ENCODE measurements at places on chromosomes 2 and 18.
A peak's percentile ranks its signal among the peaks of the same experiment; 100 is the strongest.

- no peak for DNase-seq
Measured at GRCh38 chr18:21163647-21164547, 52.3 kb upstream of the ROCK1 start.

GRCh38 chr2:71882949-71883472 lies 264.7 kb downstream of the CYP26B1 start:
- peak; percentile 59 for DNase-seq

DNA sequence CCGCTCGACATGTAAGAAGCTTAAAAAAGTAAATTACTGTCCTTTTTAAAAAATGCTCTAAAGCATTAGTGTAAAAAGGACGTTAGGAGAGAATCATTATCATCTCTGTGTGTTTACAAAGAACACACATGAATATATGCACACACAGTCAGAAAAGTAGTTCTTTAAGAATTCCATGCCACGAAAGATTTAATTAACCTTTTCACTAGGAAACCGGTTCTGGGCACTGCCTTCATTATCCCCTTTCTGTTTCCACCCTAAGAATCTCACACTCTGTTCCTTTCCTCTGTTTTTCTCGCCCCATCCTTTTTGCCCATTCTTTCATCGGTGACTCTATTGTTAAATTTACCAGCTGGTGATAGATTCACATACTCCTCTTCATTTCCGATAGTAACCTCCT lies 338.6 kb downstream of the DCC start:
- no peak for DNase-seq

- DNase-seq: no peak
Measured at GRCh38 chr2:21318263-21318662, 194.5 kb downstream of the TDRD15 start.

DNA sequence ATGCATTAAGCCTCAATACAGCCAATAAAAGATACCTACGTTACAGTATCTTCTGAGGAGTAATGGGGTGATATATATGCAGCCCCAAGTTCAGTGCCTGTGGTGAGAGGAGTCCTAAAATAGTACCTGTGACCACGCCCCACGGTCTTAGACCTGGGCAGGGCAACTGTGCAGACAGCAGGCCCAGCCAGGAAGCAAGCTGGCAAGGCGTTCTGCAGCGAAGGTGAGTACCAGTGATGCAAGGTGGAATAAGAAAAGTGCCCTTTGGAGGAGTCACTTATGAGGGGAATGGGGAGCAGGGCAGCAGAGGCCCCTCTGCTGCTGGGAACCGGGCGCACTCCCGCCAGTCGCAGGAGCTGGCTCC lies 12.7 kb upstream of the MAP3K2 start:
- DNase-seq: no peak

DNA sequence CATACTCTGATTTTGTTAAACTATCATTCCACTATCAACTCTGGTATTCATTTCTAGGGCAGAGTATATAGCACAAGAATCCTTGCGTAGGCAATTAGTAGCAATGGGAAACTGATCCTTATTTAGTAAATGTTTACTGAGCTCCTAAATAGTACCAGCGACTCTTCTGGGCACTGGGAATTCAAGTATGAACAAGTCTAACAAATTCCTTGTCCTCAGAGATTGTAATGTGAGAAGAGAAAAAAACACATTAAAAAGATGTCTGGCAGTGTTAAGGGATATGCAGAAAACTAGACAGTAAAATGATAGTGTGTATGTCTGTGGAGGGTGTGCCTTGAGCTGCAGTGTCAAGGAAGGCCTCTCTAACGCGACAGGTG lies 721 bp downstream of the METTL5 start:
- no peak for DNase-seq

DNA sequence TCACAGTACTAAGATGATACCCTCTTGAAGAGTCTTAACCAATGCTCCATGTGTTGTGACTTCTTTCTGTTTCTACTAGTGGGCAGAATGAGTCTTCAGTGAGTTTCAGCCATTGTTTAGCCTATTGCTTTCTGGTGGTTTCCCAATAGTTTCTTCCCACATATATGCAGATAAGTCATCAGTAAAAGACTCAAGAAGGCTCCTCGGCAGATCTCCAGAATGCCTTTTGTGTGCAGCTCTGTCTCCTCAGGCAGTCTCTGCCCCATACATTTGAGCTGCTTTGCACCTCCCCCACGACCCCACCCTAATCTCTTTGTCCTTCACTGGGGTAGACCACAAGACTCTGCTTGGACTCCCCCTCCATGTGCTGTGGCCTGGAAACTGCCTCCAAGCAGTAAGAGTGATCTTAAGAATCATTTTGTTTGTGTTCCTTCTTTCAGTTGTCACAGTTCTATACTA lies 71.6 kb upstream of the CHRNA1 start:
- no peak for DNase-seq

DNA sequence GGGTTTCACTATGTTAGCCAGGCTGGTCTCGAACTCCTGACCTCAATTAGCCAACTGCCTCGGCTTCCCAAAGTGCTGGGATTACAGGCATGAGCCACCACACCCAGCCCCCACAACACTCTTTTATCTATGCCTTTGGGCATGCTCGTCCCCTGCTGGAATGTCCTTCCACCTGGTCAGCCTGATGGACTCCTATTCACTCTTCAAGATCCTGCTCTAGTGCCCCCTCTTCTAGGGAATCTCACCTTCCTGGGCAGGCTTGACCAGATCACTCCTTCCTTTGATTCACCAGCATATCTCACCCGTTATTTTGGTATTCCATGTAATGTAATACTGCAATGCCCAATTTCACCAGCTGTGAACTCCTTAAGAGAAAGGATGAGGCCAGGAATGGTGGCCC lies 13.9 kb upstream of the SLC66A3 start:
- no peak for DNase-seq

DNA sequence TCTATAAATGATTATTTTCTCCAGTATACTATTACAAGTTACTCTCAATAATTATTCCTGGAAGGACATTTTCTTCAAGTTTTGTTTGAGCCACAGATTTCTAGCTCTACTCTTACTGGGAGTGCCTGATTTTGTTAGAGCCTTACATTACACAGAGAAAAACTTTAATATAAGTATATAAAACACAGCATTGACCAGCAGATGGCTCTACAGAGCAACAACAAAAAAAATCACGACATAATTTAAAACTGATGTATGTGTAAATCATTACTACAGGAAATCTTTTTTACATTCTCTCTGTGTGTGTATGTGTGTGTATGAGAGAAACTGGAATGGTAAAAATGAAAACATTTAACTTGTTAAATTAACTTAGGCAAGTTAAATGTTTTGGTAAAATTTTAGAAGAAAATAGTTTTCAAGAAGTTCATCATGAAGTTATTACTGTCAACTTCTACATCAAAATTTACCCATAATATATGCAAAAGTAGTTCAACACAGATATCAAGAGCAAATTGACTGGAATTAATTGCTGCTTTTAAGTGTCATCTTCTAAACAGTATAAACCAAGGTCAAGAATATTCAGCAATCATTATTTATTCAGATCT lies 103.3 kb downstream of the MDH1 start:
- DNase-seq: no peak

- peak; percentile 60 for DNase-seq
Measured at GRCh38 chr2:75787532-75788132, 76.9 kb upstream of the GCFC2 start.

- no peak for DNase-seq
Measured at GRCh38 chr2:170716851-170717598, 1.9 kb downstream of the SP5 start.

DNA sequence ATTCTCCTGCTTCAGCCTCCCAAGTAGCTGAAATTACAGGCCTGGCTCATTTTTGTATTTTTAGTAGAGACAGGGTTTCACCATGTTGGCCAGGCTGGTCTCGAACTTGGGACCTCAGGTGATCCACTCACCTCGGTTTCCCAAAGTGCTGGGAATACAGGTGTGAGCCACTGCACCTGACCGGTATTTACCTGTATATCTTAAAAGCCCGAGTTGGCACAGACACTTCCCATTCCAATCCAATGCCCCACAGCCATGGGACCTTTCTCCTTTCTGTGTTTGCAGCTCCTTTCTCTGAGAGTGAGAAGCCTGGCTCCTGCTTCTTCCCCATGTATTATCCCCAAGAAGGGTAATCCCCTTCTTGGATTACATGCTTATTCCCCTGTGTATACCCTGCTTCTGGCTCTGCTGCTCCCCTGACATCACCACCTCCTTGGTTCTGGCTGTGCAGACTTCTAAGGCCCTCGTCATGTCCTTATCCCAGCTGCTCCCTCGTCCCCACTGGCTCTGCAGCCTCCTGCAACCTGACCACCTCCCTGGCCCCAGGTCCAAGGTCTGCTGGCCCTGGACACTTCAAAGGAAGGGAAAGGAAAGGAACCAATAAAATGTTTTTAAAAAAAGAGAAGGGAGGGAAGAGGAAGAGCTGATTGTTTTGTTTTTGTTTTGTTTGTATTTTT lies 52.8 kb downstream of the INPP5D start:
- no peak for DNase-seq

- DNase-seq: no peak
Measured at GRCh38 chr2:212709280-212709679, 170.7 kb upstream of the ERBB4 start.

DNA sequence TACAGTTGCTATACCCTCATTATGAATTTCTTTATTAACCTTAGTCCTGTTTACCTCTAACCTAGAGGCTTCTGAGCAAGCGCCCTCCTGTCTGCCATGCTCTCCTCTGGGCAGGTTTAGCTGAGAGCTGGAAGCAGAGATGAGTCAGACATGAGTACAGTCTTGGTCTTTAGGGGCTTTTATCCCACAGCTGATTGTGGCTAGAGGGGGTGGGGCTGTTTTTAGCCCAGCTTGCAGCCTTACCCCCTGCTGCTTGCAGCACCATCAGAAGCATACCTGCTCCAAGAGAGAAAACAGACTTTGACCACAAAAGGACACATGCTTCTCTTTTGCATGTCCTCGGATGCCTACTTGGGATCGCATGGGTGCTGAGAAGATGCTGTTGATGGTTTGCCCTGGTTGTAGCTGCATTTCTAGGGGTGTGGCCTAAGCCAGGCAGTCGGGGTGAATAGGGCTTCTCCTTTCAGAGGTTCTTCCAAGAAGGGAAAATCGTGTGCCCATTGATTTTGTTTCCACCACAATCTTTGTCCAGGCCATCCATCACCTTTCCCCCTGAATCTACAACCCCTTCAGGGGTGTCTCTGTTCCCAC lies 115.0 kb upstream of the LGALSL start:
- DNase-seq: no peak

DNA sequence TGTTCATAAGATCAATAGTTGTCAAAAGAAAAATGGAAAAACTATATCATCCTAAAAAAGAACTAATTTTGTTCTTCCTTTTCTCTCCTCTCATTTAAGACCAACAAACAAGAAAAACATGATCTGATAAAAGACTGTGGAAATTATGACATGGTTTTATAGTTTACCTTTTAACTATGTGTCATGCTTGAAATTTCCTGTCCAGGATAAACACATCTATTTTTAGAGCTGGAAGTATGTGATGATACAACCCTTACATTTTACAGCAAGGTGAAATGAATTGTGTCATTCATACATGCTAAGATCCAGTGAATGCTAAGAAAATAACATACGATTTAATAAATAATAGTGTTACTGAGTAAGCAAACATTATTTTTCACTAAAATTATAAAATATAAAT lies 89.9 kb downstream of the GULP1 start:
- DNase-seq: no peak

DNA sequence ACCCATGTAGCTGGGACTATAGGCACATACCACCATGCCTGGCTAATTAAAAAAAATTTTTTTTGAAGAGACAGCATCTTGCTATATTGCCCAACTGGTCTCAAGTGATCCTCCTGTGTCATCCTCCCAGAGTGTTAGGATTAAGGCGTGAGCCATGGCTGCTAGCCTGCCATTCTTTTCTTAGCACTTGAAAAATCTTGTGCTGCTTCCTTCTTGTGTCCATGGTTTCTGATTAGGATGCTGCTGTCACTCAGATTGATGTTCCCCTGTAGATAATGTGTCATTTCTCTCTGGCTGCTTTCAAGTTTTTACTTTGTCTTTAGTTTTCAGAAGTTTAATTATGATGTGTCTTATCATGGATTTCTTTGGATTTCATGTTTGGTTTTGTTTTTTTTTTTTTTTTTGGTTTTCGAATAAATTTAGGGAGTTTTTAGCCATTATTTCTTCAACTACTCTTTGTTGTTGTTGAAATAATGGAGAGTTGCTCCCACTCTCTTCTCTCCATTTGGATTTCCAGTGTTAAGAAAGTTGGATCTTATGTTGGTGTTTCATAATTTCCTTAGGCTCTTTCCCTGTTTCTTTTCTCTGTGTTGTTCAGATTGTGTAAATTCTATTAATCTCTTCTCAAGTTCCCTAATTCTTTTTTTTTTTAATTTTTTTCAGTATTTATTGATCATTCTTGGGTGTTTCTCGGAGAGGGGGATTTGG lies 2.5 kb downstream of the ATP9B start:
- DNase-seq: no peak

GRCh38 chr2:47250586-47251403 lies 95.7 kb upstream of the STPG4 start:
- DNase-seq: no peak

DNA sequence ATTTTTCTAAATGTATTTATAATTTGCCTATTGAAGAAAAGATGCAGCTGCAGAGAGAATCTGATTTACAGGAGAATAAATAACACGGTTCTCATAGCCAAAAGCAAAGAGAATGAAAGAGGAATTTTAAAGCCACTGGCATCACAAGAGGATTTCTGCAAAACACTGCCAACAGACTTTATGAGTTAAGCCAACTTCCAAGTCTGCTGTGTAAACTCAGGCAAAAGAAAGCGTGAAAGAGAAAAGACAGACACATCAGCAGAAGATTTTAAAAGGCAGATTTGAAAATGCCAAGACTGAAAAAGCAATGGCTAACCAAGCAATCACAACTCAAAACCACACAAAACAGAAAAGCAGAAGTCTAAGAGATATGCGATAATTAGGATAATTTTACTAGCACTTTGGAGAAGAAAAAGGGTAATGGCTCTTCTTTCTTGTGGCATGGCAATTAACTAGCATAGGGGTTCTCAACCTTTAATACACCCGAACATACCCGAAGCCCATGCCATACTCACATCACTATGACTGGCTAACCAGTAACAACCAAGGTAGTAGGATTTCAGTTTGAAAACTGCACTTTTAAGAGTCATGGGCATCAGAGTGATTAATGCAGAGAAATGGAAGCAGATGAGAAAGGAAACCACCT lies 4.9 kb downstream of the DARS1 start:
- no peak for DNase-seq

DNA sequence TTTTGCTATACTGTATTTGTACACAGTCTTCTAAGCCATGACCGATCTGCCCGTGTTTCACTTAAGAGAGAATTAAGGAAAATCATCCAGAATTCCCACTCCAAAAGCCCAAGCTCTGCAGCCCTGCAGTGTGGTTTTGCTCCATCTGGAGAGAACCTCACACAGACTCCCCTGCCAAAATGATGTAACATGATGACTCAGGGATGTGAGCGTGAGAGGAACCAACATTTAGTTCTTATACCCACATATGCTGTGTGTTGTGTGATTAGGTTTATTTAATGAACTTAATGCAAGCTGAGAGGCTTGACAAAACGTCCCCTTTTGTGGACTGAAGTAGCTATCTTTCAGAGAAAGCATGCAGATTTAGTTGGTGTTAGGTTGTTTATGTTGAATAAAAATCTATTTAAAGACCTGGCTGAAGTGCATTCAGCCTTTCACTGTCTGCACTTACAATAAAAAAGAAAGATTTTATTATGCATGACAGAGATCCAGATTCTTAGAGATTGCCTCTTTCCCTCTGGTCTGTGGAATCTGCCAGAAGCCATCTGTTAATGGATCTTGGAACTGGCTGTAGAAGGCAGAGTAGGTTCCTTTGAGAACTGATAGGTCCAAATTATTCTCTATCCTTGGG lies 6.3 kb downstream of the RAB12 start:
- DNase-seq: no peak

GRCh38 chr2:71614976-71615766 lies 161.8 kb downstream of the DYSF start:
- no peak for DNase-seq

Measured in SW 1271 (cell line).